ENCODE measurements at places on chromosomes 1 and 21.

- DNase-seq = no peak
Observed at GRCh38 chr1:18965206-18966173, 9.0 kb upstream of the IFFO2 start.

DNA sequence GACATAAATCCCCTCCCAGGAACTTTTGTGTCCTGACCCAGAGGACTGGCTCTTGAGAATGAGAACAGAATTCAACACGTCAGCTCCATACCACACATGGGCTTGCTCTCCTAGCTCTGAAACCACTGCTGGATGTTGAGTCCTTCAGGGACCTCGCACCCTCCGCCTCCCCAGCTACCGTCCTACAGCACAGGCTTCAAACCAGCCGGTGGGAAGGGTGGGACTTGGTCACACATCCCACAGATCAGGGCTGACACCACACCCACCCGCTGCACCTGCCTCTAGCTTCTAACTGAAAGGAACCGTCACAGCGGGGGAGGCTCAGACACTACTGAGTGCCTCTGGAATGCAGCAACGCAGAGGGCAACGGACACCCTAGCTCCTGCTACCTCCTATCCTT is 24.0 kb downstream of the MRAP start:
- no peak for DNase-seq

DNA sequence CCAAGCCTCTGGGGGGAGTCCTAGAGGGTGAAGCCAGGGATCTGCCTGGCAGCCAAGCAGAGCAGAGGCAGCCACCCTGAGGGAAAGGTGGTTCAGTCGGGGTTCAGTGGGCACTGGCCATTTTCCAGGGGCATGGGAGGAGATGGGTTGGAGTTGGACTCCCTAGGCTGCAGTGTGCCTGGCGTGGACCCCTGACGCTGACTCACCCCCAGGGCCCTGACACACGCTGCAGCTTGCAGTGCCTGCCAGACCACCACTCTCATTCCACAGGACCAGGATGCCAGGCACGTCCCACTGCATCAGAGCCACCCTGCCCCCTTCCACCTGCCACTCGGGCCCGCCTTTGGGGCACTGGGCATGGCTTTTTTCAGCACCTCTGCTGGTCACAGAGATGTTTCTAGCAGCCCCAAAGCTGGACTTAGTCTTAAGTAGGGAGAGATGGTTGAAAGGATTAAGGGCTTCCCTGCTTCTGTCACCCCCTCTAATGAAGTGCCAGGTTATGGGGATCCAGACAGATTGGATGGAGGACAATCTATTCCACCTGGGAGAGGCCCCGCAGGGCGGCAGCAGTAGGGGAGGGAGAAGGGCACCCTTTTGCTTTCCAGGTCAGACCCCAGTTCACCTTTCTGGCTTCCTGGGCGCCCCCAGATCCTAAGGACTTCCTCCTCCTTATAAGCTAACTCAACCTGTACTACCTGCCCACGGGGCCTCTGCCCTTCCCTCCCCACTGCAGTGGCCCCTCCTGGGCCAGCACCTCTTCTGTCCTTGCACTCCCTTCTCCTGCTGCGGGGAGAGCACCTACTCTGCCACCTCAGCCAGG is 1.6 kb downstream of the SYT2 start:
- no peak for DNase-seq

- DNase-seq = no peak
Observed at GRCh38 chr1:114549137-114549536, 32.3 kb downstream of the BCAS2 start.

DNA sequence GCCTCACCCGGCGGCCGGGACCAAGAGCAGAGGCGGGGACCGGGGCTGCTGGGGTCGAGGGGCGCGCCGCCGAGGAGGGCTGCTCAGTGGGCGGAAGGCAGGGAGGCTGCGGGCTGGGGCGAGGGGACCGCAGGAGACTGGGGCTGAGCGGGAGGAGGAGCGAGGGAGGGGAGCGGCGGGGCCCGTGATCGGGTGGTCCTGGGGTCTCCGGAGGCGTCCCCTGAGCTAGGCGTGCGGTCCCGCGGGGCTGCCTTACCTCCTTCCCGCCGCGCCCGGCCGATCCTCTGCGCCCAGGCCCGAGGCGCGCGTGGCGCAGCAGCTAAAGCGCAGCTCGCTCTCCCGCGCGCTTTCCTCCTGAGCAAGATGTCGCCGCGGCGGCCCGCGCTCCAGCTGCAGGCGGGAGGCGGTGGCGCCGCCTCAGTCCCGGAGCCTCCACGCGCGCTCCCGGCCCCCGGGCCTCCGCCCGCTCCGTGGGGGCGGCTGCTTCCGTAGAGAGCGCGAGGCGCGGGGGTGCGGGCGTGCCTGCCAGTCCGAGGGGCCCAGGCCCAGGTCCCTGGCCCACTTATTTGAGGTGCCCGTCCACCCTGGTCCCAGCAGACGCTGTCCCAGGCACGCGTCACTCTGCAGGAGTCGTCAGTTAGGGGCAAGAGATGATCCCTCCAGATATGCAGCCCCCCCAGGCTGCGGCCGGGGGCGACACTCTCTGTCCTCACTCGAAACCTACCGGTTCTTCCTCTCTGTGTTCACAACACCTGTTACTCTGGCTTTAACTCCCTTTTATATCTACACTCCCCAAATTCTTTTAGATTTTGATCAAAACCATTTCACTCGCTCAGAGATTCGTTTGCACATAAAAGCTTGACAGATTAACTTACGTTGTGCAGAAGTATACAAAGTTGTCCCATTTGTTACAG is at the start of gene CCSAP:
TSS of gene CCSAP (minus strand) at position 392 of the 914 bp plus-strand sequence. CDS start 582 bp downstream, outside the sequence.
- DNase-seq = no peak

DNA sequence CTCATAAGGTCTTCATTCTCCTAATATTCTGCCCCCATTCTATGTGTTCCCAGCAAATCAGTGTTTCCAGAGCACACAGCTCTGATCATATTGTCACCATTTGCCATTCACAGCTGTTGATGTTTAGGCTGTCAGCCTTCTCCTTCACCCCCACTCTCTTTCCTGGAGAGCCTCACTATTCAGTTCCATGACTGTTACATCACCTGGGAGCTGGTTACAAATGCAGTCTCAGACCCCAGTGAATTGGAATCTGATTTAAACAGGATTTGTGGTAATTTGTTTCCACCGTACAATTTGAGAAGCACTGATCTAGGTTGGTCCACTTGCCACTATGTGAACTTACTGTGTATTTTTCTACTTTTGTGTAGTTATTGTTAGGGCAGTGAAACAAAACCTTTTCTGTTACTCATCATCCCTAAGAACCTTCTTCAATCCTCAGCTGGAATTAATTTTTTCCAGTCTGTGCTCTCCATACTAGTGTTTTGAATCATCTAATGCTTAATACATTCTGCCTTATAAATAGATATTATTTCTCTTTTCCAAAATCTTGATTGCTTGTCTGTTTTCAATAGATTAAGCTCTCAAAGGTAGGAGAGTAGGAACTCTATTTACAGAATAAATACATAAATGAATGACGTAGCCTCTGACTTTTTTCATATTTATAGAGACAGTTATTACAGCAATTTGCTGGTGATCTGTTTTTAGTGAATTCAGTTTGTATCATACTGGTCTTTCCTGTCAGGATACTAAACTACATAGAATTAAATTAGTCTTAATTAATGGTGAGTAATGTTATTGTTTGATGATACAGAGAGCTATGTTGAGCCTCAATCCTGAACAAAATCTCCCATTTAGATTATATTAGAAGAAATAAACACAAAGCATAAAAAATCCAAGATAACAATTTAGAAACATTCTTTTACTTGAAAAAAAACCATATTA is 8.1 kb downstream of the SNX7 start:
- DNase-seq = no peak

DNA sequence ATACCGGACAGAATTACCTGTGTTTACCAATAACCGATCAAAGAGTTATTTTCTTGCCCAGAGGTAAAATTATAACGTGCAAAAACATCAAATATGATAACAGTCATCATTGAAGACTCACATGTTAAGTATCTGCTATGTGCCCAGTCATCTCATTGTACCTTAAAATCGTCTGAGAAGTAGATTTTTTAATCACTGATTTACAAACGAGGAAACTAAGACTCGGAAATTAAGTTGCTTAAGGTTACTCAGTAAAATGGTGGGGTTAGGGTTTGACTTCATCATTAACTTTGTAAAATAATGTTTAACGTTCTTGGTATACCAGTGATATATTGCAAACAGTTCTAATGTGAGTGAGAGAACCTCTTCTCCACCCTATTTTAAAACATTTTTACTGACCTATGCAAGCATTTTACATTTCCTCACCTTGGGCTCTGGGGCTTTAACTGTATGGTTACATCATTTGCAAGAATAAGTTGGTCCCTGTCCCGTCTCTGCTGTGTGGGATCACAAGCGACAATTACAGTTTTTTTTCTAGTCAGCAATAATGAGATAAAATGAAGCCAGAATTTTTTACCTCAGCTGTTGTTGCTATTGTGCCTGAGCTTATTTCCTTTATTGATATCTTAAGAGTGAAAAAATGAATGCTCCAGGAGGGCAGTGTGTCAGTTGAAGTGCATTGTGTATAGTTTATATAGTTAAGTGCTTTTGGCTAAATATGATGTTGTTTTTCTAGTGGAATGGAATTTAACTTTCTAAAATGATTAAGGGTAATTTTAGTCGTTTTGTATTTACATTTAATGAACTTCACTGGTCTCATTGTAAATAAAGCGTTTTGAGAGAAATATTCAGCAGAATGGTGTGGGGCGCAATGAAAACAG is 2.7 kb downstream of the RPRD2 start:
- no peak for DNase-seq

GRCh38 chr1:10195570-10195969 is 14.8 kb upstream of the KIF1B start:
- no peak for DNase-seq

GRCh38 chr1:147549526-147549925 is 8.2 kb downstream of the BCL9 start:
- DNase-seq = no peak

DNA sequence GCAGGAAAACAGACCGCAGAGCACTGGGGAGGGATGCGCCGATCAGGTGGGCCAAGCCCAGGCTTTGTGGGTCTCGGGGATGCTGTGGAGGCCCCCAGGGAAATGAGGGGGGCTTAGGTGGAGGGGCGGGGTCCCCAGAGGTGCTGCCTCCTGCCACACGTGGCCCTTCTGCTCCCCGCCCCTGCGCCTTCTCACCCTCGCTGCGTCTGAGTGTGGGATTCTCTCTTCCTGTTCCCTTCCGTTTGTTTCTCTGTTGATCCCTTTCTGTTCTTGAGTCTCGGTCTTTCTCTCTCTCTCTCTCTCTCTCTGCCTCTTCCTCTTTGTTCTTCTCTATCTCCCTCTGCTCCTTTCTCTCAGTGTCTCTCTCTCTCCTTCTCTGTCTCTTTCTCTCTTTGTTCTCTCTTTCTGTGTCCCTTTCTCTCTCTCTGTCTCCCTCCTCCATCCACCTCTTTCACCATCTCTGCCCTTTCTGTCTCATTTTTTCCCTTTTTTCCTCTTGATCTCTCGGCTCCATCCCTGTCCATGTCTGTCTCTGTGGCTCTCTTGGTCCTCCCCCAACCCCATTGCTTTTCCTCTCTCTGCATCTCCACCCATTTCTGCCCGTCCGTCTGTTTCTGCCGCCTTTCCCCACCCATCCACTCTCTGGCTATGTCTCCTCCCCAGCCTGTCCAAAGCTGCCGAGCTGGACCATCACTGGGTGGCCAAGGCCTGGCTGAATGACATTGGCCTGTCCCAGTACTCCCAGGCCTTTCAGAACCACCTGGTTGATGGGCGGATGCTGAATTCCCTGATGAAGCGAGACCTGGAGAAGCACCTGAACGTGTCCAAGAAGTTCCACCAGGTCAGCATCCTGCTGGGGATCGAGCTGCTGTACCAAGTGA is 52.4 kb upstream of the TMEM51 start:
- no peak for DNase-seq

GRCh38 chr1:150068109-150068435 is 496 bp downstream of the VPS45 start:
- DNase-seq = no peak

DNA sequence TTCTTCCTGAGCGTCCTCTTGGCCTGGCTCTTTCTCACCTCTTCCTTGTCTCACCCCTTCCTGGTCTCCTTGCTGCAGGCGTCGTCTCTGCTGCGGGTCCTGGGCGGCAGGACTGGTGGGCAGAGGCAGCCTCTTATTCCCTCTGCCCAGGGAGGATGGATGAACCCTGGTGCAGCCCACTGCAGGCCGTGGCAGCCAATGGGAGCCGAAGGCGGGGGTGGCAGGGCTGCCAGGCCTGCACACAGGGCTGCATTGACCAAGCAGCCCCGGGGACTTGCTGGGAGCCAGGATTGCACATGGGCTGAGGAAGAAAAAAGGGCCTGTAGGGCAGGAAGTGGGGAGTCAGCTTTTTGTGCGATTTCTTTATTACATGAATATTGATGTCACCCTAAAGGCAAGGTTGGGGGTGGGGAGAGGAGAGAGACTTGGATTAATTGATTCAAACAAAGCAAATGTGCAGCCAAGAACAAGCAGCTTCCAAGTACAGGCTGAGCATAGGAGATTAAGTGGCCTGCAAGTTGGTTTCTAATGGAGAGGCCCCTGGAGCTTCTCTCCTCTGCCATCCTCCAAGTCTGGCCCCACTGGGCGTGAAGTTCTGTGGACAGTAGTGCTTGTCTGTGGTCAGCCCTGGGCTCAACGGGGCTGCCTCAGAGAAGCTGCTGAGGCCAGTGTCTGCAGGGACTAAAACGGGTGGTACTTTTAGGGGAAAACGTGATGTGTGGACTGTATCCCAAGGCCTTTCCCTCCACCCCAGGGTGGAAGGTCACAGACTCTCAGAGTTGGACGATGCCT is at the start of gene S100B:
TSS of gene S100B (minus strand) at position 108 of the 792 bp plus-strand sequence. CDS start 2,667 bp downstream, outside the sequence.
- DNase-seq = no peak

DNA sequence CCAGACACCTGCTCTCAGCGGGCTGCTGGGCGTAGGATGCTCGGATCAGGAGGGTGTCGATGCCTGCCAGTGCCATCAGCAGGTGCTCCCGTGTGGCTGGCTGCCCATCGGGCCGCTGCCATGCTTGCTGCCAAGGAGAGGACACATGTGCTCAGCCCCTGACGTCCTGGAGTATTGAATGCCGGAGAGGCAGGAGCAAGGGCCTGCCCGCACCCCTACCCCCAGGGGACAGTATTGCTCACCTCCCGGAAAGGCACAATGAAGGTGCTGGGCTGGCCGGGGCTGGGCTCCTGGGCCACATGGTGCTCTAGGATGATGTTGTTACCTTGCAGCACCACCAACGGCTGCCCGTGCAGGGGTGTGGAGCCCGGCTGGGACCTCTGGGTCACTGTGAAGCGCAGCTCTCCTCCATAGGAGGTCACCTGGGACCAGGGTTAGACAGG is 61.5 kb downstream of the HSPG2 start:
- DNase-seq = no peak

DNA sequence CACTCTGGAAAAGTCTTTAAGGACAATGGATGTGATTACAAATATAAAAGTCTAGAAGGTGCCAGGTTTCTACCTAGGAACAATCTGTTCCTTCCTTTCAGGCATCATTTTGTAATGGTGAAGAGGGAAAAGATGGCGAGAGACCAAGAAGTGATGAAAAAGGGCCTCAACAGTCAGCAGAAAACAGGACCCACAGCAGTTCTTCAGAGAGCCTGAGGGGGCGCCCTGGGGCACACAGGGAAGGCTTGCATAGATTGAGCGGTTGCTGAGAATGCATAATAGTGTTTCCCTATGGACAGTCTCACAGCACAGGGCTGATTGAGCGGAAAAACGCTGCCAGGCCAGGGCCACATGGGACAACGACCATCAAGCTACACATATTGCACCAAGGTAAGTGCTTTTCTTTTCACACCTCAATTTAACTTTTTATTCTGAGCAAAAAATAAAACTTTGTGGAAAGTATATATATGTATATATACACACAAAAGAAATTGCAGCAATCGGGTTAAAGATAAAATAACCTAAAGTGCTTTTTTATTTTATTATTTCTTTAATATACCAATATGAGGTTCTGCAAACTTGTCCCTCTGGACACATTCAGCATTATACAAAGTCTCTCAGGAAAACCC is 3.1 kb upstream of the YRDC start:
- DNase-seq = no peak

- no peak for DNase-seq
Observed at GRCh38 chr21:38914528-38915293, 109.0 kb downstream of the ETS2 start.

- peak; percentile 38 for DNase-seq
Observed at GRCh38 chr1:232149287-232150201, 480.4 kb downstream of the SIPA1L2 start.

Measured in AG04450 (cell line).